Ascending aorta (tissue), 2 donors: ENCODE measurements at places on chromosomes 3 and 15.

GRCh38 chr15:91632981-91633380 is 220.5 kb upstream of the SLCO3A1 start:
- H3K27me3 ChIP-seq = no peaks in the 10 kb centered on the region
- H3K4me1 ChIP-seq = no peaks in the 10 kb centered on the region
- H3K4me3 ChIP-seq = no peak overlapping the region
- no peaks in the 10 kb centered on the region for H3K36me3 ChIP-seq
- DNase-seq = no peak
- no peak overlapping the region for H3K27ac ChIP-seq

DNA sequence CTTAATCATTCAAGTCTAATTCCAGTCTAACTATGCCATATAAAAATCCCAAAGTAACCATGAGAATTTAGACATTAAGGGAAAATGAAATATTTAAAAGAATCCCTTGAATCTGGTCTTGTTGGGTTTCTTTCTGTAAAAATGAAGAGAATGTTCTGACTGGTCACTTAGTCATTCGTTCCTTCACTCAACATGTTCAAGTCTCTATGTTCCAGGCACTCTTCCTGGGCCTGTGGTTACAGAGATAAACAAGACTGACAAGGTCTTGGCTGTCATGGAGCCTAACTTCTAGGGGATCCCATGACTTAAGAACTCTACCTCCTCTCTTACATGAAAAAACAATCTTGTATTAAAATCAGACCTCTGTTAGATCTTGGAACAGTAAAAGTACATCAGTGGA is 638.6 kb upstream of the TBL1XR1 start:
- H3K27ac ChIP-seq = no peak overlapping the region
- no peaks in the 10 kb centered on the region for H3K36me3 ChIP-seq
- H3K4me1 ChIP-seq = no peaks in the 10 kb centered on the region
- no peaks in the 10 kb centered on the region for H3K27me3 ChIP-seq
- no peak overlapping the region for H3K4me3 ChIP-seq

- H3K27ac ChIP-seq = no peak overlapping the region
- H3K4me3 ChIP-seq = no peak overlapping the region
- no peaks in the 10 kb centered on the region for H3K4me1 ChIP-seq
- H3K36me3 ChIP-seq = no peaks in the 10 kb centered on the region
- no peak for DNase-seq
Observed at GRCh38 chr3:60573494-60573893, 677.8 kb downstream of the FHIT start.

GRCh38 chr3:107525644-107526305 is 3.0 kb downstream of the BBX start:
- H3K27ac ChIP-seq = peak overlapping the region; percentile 96
- peak; percentile 65 for DNase-seq
- H3K27me3 ChIP-seq = no peaks in the 10 kb centered on the region
- peak overlapping the region; percentile 95 for H3K4me3 ChIP-seq
